ENCODE measurements at places on chromosomes 1 and 21.

- DNase-seq = no peak
Measured at GRCh38 chr21:25657140-25657539, 18.1 kb downstream of the JAM2 start.

DNA sequence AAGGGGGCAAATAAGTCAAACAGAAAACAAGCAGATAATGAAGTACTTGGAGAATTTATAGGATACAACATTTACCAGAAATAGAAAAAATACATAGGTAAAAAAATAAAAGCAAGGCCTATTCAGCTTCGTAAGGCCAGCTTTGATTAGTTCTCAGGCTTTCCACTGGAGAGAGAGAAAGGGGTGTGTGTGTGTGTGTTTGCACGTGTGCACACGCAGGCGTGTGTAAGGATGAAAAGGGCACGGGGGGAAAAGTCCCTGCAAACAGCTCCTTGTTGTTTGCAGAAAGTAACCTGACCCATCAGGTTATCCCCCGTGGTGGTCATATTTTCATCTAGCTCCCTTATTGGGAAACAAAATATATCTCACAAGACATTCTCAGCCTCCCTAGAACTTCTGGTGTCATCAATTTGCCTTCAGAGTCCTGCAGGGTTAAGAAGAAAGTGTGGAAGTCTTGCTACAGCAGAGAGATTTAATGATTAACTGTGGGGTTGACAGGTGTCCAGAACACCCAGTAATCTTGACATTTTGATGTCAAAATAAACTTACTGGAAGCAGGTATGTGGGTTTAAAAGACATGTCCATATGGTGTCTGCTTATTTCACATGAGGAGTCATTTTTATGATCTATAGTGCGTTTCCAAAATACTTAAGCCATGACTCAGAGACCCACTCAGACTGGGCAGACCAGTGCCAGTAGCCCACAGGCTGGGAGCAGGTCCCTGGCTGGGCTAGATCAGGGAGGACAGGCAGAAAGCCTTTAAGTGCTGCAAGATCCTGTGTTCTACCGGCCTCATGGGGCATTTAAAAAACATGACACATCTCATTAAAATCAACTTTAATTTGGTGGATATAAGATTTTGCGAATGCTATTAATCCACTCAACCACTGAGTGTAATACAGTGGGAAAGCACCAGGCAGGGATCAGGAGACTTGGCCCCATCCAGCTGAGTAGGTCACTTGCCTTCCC lies 487.6 kb upstream of the CAMK1G start:
- DNase-seq = no peak

GRCh38 chr1:163321311-163322305 lies at the start of gene NUF2:
Gene NUF2 (plus strand): TSS chr1:163321954. CDS start chr1:163326052, 4,098 bp downstream.
- DNase-seq = peak; percentile 94

GRCh38 chr1:54959241-54959640 lies 21.2 kb upstream of the TMEM61 start:
- DNase-seq = no peak

DNA sequence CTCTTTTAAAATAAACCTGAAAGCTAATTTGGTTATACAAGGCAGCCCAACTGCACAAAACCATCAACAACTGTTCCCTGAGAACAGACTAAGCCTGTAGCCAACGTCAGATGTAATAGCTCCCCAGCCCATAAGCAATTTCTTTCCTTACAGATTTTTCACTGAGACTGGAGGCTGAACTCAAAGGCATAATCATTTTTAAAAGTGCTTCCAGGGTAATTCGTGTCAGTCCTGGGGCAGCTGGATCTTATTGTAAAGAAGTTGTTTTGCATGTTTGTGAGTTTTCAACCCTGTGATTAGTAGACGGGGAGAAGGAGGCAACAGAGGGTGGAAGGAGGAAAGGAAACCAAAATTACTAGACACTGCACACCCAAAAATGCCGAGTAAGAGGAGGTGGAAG lies 3.2 kb downstream of the DPT start:
- no peak for DNase-seq

GRCh38 chr1:226643177-226643576 lies 94.6 kb downstream of the STUM start:
- peak; percentile 76 for DNase-seq

All from activated CD8-positive, alpha-beta memory T cell treated with anti-CD3 and anti-CD28 coated beads, Interleukin-2, amount 50 U/mL, for 4 hours (primary cell).